ENCODE measurements at places on chromosomes 7 and 10.

- DNase-seq = no peak
These were observed 62.7 kb downstream of the CALML3 start for GRCh38 chr10:5587151-5588079.

DNA sequence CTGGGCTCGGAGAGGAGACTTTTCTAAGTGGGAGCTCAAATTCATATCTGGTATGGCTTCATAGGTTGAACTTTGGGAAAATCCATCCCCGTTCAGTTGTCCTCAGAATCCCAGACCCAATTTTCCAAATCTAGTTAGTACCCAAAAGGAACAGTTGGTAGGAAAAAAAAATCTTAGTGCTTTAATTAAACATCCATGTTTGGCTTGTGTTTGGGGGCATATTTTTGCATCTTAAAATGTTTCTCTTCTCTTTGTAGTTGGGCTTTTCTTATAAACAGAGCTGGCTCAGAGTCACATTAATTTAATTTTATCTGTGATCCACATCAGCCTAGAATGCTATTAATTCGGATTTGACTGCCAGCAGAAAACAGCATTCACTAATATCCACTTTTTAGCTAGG, 165.9 kb downstream of the BUB3 start:
- DNase-seq = no peak

- no peak for DNase-seq
These were observed 44.0 kb upstream of the SORBS1 start for GRCh38 chr10:95605163-95605562.

GRCh38 chr10:133253361-133253955, 15.8 kb downstream of the VENTX start:
- DNase-seq = no peak

- DNase-seq = no peak
These were observed 93.4 kb upstream of the TCERG1L start for GRCh38 chr10:131404886-131405285.

DNA sequence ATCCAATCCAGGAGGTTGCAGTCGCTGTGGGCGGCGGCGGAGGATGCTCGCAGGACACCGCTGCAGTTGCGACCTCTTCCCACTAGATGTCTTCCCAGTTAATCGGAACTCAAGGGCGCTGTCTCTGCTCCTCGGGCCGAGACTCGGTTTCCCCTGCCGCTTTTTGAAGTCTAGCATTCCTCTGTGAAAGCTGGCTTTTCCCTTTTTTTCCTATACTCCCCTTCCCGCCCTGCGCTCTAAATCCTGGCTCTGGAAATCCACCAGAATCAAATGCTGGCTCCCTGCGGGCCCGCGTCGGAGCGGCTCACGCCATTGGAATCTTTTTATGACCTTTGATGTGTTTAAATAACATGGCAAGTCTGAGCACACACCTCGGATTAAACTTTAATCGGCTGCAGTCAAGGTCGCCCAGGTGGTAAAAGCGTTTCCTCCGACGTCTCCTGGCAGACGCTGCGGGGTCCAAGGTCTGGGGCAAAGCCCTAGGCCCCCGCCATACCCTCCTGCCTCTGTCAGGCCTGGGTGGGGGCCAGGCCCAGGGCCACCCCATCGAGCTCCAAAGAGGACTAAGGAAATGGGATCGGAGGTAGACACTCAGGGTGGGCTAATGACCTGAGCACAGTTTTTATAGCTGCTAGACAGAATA, 10.7 kb upstream of the HOXA13 start:
- peak; percentile 38 for DNase-seq

- DNase-seq = no peak
These were observed 108.7 kb downstream of the ETV1 start for GRCh38 chr7:13880789-13881188.

- no peak for DNase-seq
These were observed 79.0 kb upstream of the CHST15 start for GRCh38 chr10:124172181-124172916.

GRCh38 chr7:108623220-108623619, 53.5 kb downstream of the DNAJB9 start:
- DNase-seq = no peak

GRCh38 chr7:117312593-117313580, 10.0 kb downstream of the WNT2 start:
- no peak for DNase-seq

- no peak for DNase-seq
These were observed 449.5 kb upstream of the ZMIZ1 start for GRCh38 chr10:78619115-78619851.

- DNase-seq = no peak
These were observed 52.3 kb downstream of the HECTD2 start for GRCh38 chr10:91462423-91462822.

DNA sequence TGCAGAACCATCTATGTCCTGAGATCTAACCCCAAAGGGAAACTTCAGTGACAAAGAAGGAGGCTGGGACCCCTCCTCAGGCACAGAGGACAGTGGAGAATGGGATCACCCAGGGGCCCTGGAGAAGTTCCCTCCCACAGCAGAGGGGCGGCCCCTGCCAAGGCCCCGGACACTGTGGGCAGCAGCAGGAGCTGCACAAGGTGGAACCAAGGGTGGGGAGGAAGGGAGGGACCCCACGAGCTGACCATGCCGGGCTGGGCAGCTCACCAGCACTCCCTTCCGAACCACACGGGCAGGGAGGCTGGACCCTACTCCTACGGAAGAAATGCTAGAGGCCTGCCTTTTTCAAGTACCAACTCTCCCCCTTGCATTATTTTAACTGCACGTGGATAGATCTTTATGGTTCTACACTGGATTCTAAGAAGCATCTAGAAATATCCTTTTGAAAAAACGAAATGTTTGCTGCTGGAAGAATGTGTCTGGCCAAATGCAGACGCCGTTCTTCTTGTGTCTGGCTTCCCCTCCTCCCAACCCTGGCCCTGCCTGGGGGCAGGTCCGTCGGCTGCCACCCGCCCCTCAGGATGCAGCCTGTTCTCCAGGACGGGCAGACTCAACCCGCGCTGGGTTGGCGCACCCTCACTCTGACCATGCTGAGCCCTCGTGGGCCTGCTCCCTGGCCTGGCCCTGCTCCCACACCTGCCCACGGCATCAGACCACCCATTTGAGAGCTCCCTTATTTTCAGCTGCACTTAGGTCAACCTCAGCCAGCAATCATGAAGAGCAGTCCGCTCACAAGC, 193.9 kb downstream of the TCERG1L start:
- no peak for DNase-seq

GRCh38 chr7:69561266-69561960, 36.9 kb upstream of the AUTS2 start:
- no peak for DNase-seq

- DNase-seq = no peak
These were observed 90.2 kb upstream of the CARD11 start for GRCh38 chr7:3133811-3134385.

- no peak for DNase-seq
These were observed 54.9 kb downstream of the MET start for GRCh38 chr7:116726713-116727431.

DNA sequence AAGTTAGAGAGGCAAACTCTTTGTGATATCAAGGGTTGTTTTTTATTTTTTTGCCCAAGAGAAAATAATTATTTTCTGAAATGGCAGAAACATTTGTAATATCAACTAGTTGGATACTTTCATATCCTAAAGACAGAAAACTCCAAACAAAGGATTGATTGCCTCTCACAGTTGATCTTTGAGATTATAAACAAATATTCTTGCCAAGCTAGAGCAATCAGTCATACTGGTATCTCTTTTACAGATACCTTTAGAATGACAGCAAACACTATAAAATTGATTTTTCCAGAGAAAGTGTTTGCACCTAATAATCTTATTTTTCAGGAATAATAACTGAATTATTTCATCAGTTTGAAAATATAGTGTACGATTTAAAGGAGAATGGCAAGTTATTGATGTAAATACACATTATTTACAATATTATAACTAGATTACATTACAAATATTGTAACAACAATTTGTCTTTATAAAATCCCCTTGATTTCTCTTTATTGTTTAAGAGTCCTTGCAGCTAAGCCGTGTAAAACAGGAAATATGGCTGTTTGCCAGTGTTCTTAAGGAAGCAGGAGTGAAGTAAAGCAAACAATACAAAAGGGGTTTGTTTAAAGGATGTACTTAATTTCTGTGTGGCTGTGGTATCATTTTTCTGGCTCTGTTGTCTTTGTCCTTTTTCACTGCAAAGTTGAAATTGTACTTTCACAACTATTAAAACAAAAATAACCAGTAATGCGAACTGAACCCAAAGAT, 58.4 kb downstream of the MAPK8 start:
- DNase-seq = no peak

GRCh38 chr7:92447345-92448204, at the start of gene GATAD1:
GATAD1 (plus strand) TSS chr7:92447482; CDS start chr7:92447730, 248 bp downstream.
- DNase-seq = no peak

DNA sequence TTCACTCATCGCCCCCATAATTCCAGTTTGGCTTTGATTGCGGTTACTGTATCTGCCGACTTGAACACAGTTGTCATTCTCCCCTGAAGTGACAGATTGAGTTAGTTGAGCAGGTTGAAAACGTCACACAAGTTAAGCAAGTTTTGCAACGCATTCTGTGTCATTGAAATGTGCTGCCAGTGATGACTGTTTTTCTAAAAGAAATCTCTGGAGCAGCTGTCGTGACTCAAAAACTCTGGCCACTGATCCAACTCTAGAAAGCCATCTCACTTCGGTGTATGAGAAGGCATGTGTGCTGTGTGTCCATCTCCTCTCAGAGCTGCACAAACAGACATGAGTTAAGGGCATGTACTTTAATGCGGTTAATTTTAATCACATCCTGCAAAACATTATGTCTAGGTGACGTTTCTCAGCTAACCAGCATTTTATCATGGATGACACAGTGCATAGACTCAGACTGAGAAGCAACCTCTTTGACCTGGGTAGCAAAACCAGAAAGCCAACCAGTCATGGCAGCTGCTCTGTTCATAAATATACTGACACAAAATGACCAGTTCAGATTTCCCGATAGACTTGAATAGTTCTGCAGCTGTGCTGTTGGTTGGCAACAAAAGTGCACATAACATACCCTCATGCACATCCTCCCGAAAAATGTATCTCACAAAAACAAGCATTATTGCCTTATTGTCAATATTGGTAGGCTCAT, 69.3 kb downstream of the CSTF2T start:
- DNase-seq = no peak

GRCh38 chr7:33900501-33900900, 4.8 kb upstream of the BMPER start:
- DNase-seq = no peak

GRCh38 chr7:5481241-5482019, 57.8 kb upstream of the TNRC18 start:
- no peak for DNase-seq
